Activated CD8-positive, alpha-beta memory T cell treated with anti-CD3 and anti-CD28 coated beads for 1 hour (primary cell): ENCODE measurements at places on chromosomes 11 and 22.
A peak's percentile ranks its signal among the peaks of the same experiment; 100 is the strongest.

- no peak for DNase-seq
Observed at GRCh38 chr11:13463779-13464290, 813 bp upstream of the BTBD10 start.

DNA sequence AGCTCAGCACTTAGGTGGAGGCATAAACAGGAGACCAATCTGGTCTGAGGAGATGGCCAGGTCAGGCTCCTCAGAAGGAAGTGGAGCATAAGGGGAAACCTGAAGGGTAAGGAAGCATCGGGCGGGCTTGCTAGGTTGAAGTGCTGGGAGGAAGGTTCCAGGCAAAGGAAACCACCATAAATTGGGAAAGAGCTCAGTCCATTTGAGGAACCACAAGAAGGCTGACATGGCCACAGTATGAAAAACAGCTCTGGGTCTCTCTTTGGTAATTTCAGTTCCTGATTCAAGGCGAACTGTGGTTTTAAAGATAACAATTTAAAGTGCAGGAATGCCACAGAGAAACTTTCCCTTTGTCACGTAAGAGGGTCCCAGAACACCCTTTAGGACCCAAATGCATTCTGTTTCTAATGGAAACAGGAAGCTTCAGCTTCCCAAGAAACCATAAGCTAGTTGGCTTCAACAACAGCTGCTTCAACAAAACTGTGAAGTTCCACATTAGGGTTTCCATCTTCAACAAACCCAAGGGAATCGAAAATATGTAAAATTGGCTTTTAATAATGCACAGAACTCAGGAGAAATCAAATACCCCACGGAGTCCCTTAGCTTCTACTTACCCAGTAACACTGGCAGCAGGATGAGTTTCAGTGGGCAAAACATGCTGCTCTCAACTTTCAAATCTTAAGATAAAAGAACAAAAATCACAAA lies 10.4 kb downstream of the JAML start:
- DNase-seq: no peak

- DNase-seq: no peak
Observed at GRCh38 chr22:34878171-34878570, 187.8 kb upstream of the ISX start.

DNA sequence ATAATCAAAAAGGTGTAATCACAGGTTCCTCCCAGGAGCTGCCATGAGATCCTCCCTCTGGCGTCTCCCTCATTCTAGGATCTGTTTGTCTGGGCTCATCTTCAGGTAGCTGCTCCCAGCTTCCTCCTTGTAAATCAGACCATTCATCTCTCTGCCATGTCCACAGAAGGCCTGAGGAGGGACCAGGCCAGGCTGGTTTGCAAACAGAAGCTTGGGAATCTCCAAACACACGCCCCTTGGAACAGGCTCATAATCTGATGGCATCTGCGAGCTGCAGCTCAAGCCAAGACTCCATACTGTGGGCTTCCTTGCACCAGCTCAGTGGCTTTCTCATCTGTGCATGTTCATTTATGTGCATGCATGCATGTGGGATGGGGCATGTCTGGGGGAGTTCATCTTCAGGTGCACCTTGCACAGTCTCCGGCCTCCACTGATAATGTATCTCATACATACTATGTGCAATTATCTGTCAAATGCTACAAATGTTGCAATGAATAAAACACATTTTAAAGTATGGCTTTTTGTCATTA lies 134.9 kb downstream of the NXPE2 start:
- DNase-seq: no peak

DNA sequence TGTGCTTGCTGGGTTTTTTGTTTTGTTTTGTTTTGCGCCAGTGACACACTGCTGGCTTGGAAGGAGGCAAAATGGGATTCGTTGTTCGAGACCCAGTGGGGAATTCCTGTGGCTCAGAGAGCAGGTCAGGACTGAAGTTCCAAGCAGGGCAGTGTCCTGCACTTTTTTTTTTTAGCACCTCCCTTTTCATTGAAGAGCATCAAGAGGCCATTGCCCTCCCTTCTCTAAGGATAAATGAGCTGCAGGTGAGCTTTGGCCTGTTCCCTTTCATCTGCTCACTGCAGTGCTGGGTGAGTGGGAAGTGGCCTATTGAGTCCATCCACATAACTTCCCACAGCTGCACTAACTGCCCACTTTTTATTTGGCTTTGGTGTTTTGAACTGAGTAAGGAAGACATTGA lies 87.8 kb downstream of the ARHGAP42 start:
- DNase-seq: no peak

GRCh38 chr11:1153105-1153950 lies 4.4 kb upstream of the MUC5AC start:
- no peak for DNase-seq

DNA sequence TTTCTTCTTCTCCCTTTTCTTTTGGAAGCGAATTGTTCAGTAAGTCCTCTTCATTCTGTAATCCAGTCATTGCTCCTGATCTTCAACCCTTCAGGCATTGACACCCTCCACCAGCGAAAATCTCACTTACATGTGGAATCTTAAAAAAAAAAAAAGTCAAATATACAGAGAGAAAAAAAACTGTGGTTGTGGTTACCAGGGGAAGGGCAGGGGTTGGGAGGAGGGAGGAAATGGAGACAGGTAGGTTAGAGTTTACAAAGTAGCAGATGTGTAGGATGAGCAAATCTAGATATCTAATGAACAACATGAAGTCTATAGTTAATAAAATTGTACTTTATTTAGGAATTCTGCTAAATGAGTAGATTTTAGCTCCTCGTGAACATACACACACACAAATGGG lies 17.7 kb upstream of the TMEM123 start:
- no peak for DNase-seq

GRCh38 chr11:130001461-130002351 lies 929 bp downstream of the PRDM10 start:
- DNase-seq: no peak

DNA sequence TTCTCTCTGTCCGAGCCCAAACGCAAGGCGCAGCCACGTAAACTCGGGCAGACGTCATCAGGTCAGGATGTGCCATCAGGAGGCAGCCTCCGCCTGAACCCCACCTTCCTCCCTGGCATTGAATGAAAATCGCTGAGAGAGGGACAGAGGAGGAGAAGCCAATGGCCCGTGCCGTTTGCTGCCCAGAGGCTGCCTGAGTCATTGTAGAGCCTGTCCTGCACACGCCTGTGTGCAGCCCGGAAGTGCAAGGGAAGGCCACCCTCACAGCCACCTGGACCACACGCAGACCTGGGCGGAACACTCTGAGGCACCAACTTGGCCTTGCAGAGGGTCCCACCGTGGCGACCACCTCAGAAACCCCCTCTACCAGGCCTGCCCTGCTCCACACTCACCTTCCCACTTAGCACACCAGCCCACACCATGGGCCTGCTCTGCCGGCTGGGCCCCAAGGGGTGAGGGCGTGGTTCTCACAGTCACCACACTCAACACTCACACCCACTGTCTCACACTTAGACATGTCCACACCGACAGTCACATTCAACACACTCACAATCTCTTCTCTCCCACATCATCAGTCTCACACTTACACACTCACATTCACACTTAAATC lies 9.1 kb downstream of the CHID1 start:
- DNase-seq: no peak

DNA sequence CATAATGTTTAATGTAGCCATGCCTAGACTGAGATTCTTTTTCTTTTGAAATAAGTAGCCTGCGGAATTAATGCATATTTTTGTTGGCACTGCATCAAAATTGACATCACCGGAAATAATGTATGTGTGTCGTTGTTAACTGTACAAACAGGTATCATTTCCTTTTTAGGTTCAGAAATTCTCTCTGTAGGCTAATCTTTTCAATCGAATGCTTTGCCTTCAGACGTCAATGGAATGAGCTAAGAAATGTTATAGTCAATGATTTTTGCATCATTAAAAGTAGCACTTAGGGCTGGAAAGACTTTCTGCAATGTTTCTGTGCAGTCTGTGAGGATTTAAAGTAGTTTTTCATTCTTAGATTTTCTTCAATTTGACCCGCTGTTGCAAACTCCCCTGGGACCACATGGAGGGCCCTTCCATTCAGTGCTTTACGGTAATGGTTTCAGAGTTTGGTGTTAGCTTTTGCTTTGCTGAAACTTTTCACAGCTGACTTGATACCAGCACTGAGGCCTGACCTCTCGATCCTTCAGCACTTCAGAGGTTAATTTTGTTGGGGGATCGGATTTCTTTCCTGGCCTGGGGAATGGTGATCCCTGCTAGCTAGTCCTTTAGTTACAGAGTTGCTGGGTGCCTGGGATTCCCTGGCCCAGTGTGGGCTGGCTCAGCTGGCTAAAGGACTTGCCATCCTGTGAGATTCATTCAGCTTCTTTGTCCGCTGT lies 137.8 kb downstream of the DBX1 start:
- no peak for DNase-seq

DNA sequence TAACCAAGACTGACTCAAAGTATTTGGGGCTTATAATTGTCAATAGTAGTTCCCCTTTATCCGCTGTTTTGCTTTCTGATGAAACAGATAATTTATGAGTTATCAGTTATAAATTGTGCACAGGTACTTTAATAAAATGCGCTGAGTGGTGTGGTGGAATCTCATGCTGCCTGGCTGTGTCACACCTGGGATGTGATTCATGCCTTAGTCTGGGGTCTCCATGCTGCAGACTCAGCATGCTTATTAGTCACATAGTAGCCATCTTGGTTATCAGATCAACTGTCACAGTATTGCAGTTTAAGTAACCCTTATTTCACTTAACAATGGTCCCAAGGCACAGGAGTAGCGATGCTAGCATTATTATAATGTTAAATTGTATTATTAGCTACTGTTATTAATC lies 995.2 kb downstream of the NTM start:
- no peak for DNase-seq

GRCh38 chr22:22235558-22235957 lies 9.0 kb upstream of the VPREB1 start:
- peak; percentile 28 for DNase-seq

GRCh38 chr11:280706-281485 lies 2.7 kb downstream of the NLRP6 start:
- DNase-seq: no peak

- DNase-seq: no peak
Observed at GRCh38 chr22:30240541-30241417, 5.8 kb downstream of the LIF start.
